ENCODE measurements at places on chromosomes 13 and 19.

DNA sequence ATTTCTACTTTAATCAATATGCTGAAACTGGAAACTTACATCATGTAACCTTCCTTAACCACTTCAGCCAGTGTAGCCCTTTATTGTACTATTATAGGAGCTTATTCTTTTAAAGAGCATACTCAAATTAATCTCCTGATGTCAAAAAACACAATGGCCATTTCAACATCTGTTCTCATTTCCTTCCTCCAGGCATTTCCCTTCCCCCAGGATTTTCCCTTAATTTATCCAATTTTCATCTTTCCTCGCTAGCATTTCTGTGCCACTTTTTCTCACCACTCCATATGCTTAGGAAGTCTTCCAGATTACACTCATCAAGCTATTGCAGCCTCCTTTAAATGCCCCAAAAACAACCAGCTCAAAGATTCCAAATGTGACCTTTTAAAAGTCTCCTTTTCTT, 265.0 kb downstream of the PCDH9 start:
- DNase-seq, result no peak

GRCh38 chr13:95620825-95621498, 23.5 kb downstream of the DZIP1 start:
- no peak for DNase-seq

DNA sequence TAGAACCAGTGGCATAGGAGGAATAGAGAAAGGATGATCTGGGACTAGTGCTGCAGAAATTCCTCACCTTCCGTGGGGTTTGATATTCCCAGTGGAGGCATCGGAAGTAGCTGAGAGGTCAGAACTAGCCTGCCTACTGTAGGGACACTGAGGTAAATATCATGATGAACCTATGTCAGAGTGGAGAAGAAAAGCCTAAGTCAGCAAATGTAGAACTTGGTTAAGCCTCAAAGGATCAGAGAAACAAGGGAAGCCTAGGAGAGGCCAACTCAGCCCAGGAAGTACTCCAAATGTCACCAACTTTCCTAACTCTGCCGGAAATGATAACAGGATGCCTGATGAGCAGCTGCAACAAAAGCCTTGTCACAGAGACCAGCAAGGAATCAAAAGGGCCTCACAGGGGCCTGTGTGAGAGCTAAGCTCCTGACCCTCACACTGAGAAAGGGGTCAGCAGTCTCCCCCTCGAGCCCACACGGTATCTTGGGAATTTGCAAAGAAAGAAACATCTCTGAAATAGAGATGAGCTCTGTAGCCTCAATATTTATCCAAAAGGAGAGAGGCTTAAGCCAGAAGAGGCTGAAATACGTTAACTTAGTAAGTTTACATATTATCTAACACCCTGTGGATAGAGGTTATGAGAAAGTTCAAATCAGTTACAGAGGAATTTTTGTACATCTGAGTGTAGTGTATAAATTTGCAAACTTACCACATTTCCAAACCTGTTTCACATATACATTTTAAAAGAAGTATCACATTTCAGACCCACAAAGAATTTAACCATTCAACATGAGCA, 1064.3 kb downstream of the DIAPH3 start:
- DNase-seq, result no peak

DNA sequence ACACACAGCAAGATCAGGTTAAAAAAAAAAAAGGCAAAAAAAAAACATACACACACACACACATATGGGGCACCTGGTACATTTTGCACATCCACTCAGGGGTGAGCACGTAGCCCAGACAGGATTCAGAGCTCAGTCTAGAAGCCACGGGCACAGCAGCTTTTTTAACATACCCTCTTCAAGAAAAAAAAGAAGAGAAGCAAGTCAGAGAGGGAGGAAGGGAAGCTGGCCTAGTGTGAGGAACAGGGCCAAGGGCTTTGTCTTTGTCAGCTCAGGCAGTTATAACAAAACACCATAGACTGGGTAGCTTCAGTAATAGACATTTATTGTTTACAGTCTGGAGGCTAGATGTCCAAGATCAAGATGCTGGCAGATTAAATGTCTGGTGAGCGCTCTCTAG, 2.3 kb upstream of the TPM4 start:
- DNase-seq, result no peak

DNA sequence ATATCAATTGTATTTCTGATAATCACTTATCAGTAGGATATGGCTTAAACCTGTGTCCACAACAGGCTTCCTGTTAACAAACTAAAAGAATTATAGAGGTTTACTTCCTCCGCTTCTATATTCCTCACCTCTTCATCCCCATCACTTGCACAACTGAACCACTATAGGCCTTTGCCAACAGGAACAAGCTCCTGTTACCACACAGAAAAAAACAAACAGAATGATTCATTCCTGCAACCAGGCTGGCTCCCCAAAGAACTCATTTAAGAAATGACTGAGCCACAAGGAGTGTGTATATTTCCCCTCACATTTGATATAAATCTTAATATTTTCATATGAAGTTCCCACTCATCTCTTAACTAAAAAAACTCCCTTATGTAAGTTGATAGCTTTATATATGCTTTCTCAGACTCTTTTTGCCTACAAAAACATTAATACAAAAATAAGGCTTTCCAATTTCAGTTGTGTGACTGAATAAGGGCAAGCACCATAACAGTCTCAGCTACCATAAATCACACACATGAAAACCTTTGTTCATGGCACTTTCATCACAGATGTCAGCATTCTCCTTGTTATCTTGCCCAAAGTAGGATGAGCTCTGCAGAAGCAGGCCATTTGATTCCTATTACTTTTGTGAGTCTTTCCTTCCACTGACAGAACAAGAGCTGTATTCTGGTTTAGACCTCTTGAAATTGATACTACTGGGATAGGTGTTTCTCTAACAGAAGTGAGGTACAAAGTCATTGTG, 366.8 kb downstream of the SLITRK1 start:
- no peak for DNase-seq

GRCh38 chr13:97654236-97654635, 220.3 kb downstream of the RAP2A start:
- DNase-seq, result no peak

GRCh38 chr13:90238413-90238812, 1109.1 kb upstream of the MIR17HG start:
- no peak for DNase-seq

GRCh38 chr13:101695870-101696516, 243.5 kb downstream of the ITGBL1 start:
- no peak for DNase-seq

GRCh38 chr19:15669891-15670290, 3.0 kb upstream of the CYP4F12 start:
- no peak for DNase-seq

GRCh38 chr13:36831291-36831690, 12.3 kb downstream of the RFXAP start:
- DNase-seq, result no peak

DNA sequence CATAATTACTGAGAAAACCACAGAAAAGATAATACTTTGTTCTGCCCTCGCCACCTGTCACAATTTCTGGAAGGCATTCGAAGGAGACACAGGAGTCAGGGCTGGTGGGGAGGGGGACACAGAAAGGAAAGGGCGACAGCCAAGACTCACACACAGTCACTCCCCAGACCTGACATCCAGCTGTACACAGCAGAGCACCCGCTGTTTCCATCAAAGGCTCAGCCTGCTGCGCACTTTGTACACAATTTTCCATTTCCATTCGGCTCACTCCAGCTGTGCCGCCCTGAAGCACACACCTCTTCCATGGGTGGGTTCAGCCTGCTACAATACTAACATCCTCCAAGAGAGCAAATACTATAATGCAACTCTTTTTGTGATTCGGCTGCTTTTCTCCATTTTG, 38.0 kb downstream of the STK24 start:
- no peak for DNase-seq

DNA sequence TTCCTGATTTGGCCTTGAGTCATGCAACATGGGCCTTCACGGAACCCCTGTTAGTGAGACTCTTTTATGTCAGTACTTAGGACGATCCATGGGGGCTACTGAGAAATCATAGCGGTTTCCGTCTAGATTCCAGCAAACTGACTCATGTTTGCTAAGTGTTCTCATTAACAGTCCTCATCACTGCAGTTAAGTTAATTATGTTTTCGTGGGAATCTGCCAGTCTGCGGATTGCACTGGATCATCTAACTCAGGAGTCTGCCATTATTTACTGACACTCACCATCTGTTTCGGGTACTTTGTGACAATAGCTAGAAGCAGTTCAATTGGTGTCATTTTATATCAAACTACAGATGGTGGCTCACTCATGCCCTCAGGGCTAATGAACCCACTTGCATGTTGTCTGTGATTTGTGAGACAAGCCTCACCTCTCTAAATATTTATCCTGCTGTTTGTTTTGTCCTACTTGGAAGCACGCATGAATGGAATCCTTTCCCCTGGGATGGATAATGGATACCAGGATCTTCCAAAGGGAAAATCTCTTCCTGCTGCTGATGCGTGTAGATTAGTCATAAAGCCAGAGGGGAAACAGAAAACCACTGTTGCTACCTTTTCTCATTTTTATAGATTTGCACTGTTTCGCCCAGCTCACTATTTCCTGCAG, 61.8 kb downstream of the RAB20 start:
- no peak for DNase-seq

DNA sequence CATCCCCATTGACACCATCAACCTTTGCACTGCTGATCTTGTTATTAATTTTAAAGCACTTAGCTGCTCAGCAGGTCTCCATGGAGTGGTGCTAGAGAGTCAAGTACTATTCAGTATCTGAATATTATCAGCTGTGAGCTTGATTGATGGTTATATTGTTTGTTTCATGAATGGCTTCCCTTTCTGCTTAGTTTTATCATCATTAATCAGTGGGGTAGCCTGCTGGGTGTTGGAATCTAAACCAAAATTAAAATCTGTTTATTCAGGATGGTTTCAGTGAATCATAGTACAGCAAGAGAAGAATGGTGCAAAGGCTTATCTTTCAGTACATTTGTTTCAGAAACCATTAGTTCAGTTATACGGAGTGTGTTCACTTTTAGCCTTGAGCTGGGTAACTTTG, 42.5 kb upstream of the SCEL start:
- no peak for DNase-seq

GRCh38 chr19:19502808-19503602, 12.3 kb downstream of the TSSK6 start:
- DNase-seq, result no peak

DNA sequence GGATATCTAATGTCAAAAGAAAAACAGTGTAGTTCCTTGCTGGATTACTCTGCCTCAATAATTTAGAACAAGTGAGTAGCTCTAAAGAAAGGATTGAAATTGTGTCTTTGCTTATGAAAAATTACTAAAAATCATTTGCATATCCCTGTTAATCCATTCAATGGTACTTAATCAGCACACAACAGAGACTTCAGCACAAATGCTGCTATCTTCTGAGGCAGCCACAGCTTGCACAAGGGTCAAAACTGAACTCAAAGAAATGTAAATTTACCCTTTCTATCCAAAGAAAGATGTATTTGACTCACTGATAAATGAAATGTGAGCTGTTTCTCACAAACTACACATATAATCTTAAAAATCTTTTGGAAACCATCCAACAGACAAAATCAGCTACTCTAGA, 116.2 kb downstream of the LHFPL6 start:
- DNase-seq, result no peak

DNA sequence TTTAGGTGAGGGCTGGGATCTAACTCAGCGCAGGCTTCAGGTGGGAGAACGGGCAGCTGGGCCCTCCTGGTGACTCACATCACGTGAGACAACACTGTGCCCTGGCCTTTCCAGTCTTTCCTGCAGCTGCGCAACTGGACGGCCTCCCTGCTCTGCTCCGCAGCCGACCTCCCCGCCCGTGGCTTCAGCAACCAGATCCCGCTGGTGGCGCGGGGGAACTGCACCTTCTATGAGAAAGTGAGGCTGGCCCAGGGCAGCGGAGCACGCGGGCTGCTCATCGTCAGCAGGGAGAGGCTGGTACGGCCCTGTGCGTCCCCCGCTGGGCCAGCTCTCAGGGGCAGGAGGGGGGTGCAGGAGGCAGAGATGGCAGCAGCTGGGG, 8.8 kb downstream of the SPPL2B start:
- no peak for DNase-seq

DNA sequence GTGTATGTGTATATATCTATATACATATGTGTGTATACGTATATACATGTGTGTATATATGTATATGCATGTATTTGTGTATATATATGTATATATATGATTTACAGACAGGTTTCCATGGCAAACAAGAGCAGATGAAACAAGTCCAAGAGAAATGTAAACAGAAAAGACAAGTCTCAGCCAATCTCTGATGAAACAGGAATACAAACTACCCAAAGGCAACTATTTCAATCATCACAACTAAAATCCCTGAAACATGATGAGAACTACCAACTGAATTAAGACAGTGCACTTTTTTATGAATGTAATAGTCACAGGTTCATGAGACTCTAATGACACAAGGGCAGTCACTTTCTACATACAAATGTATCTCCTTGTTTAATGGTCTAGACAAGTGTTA, 140.2 kb downstream of the TNFRSF19 start:
- no peak for DNase-seq

GRCh38 chr19:1774989-1775772, 21.9 kb downstream of the ONECUT3 start:
- DNase-seq, result no peak

- no peak for DNase-seq
Observed at GRCh38 chr13:59038824-59039223, 1124.9 kb downstream of the DIAPH3 start.

- no peak for DNase-seq
Observed at GRCh38 chr13:46555722-46556417, 2.9 kb downstream of the LRCH1 start.

GRCh38 chr13:69291292-69291906, 816.2 kb upstream of the ATXN8OS start:
- no peak for DNase-seq

GRCh38 chr13:89755729-89756492, 1591.6 kb upstream of the MIR17HG start:
- no peak for DNase-seq

DNA sequence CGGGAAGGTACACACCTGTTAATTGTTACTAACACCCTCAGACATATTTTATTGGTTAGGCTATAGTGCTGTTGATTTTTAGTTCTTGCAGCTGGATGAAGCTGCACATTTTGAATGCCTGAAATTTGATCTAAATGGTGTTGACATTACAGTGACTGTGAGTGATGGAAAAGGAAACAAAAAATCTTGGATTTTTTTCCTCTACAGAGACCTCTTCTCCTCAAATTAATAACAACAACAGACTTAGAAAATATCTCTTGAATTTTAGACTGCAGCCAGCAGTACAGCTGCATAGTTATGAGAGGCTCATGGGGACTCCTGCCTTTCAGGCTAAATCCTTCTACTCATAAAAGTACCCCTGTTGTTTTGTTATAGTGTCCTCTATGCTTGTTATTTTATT, 500.5 kb upstream of the SPRY2 start:
- no peak for DNase-seq
